Activated CD4-positive, alpha-beta memory T cell treated with anti-CD3 and anti-CD28 coated beads, Interleukin-2, amount 10 ng/mL, durations not matched to agents 7 days and 5 days (primary cell): ENCODE measurements at places on chromosomes 2 and 18.

- DNase-seq = no peak
Measured at GRCh38 chr2:67221266-67221665, 175.9 kb upstream of the ETAA1 start.

- no peak for DNase-seq
Measured at GRCh38 chr2:11406267-11406957, 59.5 kb downstream of the E2F6 start.

DNA sequence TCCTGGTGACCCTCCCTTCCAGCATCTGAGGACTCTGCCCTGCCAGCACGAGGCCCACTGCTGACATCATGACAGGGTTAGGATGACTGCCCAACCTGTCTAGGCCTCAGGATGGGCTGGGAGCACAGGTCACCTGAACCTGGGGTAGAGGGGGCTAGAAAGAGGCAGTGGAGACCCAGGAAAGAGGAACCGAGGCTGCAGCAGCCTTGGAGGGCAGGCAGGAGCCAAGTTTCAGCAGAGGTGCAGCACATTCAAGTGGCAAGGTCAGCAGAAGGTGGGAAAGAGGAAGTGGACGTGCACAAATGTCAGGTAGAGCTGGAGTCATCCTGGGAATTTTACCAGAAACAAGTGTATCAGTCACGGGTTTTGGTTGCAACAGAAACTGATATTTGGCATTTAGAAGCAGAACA, 13.6 kb upstream of the RAB10 start:
- DNase-seq = no peak

- no peak for DNase-seq
Measured at GRCh38 chr2:158542577-158542976, 85.8 kb downstream of the PKP4 start.
